Stimulated activated memory B cell treated with anti-CD40 and anti-IgM and Interleukin-4, amounts not matched to agents 10 μg/mL and 1 μg/mL and 100 μg/mL, for 72 hours (primary cell): ENCODE measurements at places on chromosomes 1 and 21.

DNA sequence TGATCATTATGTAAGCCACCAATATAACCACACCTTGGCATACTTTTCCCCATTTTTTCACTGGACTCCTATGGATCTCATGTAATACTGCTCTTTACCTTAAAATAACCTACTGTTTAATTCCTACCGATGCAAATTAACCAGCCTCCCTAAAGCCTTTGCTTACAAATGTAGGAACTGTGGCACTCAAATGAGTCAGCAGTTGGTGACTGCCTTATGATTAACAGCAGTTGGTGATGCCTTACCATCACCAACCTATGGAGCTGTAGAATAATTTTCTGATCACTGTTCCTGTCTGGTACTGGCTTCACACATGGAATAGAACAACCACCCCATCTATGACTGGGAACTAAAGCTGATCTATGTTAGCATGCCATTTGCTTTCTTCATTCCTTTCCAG lies 7.8 kb upstream of the NUDT17 start:
- no peak for ATAC-seq

DNA sequence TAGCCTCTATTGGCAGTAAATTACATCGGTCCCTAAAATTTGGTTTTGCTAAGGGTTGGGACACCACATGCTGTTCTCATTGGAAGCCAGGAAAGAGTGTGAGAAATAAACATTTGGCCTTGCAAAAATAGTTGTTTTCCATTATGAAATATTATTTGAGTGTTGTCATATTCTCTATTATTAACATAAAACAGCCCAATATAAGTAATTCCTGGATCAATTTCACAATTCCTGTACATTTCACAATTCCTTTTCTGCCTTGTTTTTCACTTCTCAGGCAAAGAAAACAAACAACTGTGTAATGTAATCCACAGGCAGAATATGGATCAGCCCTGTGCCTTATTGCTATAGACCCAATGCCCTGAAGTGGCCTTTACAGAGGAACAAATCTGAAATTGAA lies 40.5 kb downstream of the C1orf87 start:
- ATAC-seq, result no peak

DNA sequence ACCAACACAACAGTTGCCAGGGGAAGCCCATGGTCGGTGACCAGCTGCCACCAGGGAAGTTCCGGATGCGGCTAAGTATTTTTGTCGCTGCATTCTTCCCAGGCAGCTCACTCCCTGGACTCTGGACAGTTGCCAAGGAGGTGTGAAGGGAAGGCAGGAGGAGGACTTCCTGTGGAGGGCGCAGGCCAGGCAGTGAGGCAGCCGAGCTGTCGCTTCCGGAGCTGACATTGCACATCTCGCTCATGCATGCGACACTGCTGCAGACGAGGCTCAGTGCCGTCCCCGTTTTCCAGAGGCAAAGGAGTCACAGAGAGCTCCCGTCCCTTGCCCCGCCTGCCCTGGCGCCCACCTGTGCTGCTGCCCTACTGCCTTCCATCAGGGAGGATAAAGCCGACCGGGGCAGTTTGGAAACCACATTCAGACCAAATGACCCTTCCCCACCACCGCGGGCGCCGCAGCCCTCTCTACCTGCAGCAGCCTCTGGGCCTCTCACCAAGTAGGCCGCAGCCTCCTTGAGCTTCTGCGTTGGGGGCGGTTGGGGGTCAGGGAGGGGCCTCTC lies 81.4 kb downstream of the NENF start:
- ATAC-seq, result no peak

DNA sequence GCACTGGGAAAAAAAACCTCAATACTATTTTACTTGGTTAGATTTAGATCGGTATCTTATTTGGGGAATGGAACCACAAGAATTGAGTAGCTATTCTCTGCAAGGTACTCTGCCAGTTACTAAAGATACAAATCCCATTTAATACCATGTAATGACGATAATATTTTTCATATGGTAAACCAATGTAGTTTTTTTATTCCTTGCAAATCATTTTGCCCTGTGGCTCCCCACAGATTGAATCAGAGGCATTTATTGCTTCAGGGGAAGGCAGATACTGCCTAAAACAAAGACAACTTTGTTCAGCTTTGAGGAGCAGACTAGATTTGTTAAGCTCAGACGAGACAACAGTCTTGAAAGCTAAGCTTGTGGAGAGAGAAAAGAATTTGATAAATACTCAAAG lies 226.7 kb upstream of the RUNX1 start:
- no peak for ATAC-seq

- no peak for ATAC-seq
These were observed 12.8 kb upstream of the CLSTN1 start for GRCh38 chr1:9836632-9836960.

DNA sequence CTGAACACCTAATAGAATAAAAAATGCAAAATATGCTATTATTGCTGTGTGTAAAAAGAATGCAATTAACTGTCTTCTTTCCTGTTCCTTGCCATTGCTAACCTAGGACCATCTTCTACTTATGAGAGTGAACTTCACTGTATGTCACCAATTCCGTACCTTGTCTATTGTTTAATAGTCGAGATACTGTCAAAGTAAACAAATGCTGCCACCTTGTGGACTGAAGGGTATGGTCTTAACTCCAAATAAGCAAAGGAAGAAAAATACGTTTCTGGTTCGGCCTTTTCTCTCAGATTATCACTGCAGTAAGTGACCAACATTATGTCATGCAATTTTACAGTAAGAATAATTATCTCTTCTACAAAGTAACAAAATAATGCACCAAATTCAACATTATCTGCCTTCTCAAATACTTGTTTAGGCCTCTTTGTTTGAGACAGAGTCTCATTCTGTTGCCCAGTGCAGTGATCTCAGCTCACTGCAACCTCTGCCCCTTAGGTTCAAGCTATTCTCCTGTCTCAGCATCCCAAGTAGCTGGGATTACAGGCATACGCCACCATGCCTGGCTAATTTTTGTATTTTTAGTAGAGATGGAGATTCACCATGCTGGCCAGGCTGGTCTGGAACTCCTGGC lies 133.4 kb downstream of the COP1 start:
- no peak for ATAC-seq

DNA sequence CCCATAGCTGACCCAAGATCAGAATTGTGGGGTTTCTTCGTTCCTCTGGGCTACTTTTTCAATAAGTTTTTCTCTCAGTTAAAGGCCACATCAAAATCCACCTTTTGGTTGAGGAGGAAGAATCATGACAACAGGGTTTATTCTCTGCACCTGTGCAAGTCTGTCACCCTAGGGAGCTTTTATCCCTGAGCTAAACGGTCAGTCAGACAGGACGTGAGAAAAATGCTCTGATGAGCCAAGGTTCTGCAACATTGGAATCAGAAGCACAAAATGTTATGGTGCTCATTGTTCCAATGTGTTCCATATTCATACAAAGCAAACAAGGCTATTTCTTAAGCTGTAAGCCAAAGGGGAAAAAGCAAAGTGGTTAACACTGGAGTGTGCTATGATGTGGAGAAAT lies 7.4 kb upstream of the ERICH3 start:
- ATAC-seq, result peak; percentile 31

DNA sequence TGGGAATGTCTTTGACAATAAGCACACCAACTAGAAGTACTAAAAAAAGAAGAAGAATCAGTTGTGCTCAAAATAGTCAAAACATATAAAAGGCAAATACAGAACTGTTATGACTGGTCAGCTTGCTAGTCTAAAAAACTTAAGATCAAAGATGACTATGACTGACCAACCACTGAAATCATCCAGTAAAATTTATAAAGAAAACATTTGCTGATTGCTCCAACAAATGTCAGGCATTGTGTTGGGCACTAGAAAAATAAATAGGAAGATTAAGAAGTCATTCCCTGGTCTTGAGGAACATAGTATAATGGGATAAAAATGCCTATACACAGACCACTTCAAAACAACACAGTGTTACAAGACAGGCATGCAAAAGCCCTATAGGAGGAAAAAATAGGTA lies 9.3 kb upstream of the ANGPTL3 start:
- no peak for ATAC-seq

GRCh38 chr1:28197682-28198415 lies 21.4 kb upstream of the PTAFR start:
- no peak for ATAC-seq

DNA sequence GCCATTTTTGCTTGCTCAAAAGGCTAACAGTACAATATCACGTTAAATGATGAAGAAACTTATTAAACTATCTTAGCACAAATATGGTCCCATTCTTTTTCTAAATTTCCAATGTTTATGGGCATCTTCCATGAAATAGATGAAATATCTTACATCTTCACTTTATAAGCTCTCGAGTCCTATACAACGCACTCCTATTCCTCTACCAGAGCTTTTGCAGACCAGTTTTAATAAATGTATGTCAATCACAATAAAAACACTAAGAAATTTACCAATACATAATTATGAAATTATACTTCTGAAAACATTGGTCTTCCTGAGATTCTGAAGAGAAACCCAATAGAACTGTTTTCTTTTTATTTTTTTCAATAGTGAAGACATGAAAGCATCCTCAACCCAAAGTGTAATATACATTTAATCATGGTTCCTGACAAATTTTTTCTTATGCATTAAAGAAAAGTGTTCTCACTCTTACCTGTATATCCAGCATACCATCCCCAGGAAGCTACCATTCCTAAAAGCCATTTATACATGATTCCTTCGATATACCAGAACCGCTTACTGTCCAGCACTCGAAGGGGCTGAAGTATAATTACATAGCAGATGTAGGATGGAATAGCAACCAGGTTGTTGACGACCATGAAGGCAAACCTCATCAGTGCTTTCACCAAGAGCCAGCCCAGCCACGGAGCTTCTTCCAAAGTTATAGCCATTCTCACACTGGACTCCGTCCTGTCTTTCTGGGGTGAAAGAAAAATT lies 1.8 kb downstream of the LPGAT1 start:
- ATAC-seq, result no peak

GRCh38 chr1:155012026-155012546 lies 9.5 kb downstream of the ZBTB7B start:
- ATAC-seq, result no peak

GRCh38 chr1:168472223-168472622 lies 71.6 kb downstream of the XCL2 start:
- no peak for ATAC-seq

GRCh38 chr1:6012529-6013318 lies 20.5 kb upstream of the NPHP4 start:
- peak; percentile 57 for ATAC-seq

GRCh38 chr1:185152187-185152767 lies 4.5 kb downstream of the TRMT1L start:
- ATAC-seq, result no peak

DNA sequence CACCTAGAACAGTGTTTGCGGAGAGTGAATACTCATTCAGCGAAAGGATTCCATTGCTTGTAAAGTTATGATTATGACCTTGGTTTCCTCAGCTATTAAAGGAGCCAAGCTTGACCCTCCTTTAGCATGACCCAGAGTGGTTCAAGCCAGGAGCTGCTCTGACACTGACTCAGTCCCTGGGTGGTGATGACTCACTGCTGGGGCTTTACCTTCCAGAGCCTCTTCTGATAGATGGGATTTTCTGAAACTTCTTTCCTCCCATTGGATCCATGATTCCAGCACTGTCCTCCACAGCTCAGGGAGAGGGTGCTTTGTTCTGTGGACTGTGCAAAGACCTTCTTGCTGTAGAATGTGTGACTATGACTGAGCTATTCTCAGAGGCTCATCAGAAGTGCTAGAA lies 77.4 kb downstream of the S1PR1 start:
- ATAC-seq, result no peak

DNA sequence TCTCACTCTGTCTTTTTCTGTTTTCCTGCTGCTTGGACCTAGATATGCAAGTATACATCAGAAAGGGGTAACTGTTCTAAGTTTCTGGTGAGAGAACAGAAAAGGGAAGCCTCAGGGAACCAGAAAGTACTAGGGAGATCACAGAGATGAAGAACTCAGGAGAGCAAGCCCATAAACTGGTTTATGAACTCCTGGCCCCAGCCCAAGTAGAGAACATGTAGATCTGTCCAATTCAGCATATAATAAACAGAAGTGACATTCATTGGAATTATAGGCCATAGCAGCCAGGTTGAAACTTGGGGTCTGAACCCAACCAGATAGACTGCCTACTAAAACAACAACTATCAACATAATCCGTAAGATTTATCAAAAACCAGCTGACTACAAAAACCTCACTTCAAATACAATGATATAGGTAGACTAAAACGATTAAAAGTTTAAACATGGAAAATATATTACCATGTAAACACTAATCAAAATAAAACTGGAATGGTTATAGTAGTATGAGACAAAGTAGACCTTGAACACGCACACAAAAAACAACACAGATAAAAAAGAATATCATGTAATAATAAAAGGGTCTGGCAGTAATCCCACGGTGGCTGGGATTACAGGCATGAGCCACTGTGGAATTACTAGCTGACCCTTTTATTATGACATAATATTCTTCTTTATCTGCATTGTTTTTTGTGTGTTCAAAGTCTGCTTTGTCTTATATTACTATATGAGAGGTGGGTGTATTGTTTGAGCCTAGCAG lies 65.0 kb downstream of the ZSWIM5 start:
- no peak for ATAC-seq

DNA sequence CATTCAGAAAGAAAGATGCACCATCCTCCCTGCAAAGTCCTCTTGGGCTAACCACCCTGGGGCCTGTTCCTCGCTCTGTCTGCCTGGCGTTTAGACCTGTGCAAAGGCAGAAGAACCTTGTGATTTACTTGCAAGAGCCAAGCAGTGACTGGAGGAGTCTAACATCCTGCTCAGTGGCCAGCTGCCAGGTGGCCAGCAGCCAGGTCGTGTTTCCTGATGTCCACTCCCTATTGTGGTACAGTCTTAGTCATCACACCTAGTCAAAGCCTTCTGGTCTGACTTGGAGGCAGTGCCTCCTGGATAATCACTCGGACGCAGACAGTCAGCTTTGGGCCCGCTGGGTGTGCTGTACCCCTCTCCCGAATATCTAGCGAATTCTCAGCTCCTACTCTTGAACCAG lies 118.1 kb downstream of the PGBD5 start:
- ATAC-seq, result no peak
